ENCODE measurements at places on chromosomes 7 and 10. TPM values are rescaled to one million over a fixed set of nuclear protein-coding genes. Genes with fewer than 3 reads are reported as not detected.

AOAH gene
- 2.3 TPM for total RNA-seq

SKIDA1 gene
- total RNA-seq, result 2.9 TPM

DRGX gene
- total RNA-seq, result not detected

ALKBH4 gene
- total RNA-seq, result 8.3 TPM

PDE1C gene
- 14.7 TPM for total RNA-seq
